ENCODE measurements at places on chromosomes 1 and 21.

GRCh38 chr1:31502926-31503511 is 73.3 kb upstream of the TINAGL1 start:
- no peak for DNase-seq

DNA sequence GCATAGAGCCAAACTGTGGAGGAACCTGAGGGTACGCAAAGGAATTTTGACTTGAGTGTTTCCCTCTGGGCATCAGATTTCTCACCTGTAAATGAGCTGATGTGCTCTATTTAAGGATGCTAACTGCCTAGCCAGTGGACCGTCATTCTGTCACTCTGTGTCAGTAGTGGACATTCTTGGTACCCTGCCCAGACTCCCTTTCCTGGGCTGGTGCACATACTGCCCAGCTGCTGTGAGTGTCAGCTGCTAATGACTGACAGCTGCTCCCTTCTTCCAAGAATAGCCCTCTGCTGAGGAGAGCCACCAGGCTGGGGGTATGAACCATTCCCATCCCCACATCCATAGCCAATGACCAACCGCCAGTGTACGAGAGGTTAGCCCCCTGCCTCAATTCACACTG is 193.1 kb upstream of the DAB1 start:
- no peak for DNase-seq

- no peak for DNase-seq
These were observed 175.2 kb upstream of the ZC3H12A start for GRCh38 chr1:37299216-37299615.

- DNase-seq: no peak
These were observed 1256.0 kb downstream of the AMY1C start for GRCh38 chr1:105005594-105006195.

DNA sequence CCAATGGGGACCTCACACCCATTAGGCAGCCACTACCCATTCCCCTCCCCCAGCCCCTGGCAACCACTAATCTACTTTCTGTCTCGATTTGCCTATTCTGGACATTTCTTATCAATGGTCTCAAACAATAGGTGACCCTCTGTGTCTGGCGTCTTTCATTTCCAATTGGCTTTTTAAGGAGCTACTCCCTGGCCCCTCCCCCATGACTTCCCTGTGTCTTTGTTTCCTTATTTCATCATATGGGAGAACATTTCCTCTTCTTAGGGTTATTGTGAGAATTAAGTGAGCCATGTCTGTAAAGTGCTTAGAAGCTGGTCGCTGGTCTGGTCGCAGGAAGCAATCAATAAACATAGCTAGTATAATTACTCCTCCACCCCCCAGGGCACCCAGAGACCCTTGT is 80.9 kb downstream of the SPSB1 start:
- DNase-seq: no peak

GRCh38 chr1:240242601-240243144 is 151.0 kb downstream of the FMN2 start:
- DNase-seq: no peak

DNA sequence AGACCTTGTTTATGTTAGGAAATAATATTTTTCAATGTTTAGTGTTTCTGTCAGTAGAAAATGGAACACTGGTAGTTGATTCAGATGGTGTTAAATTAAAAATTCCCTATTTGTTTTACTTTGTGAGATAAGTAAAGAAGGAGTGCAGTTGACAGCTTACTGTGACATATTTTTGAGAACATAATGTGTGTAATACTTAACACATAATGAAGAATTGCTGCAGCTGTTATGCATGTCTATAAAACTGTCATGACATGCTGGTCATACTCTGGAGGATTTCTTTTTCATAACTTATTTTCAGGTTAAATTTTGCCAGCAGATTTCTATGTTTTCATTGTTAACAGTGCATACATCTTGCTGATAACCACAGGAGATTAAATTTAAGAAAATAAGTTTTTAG is 296.1 kb downstream of the CTH start:
- no peak for DNase-seq

DNA sequence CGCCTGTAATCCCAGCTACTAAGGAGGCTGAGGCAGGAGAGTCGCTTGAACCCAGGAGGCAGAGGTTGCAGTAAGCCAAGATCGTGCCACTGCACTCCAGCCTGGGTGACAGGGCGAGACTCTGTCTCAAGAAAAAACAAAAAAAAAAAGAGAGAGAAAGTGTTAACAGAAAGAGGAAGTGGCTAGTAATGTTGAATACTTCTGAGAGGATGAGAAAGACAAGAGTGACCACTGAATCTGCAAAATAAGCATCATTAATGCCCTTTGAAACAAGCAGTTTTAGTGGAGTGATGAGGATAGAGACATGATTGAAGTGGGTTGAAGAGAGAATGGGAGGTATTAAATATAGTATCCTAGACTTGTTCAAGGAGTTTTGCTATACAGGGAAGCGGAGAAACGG is 11.7 kb downstream of the MPZ start:
- DNase-seq: no peak

DNA sequence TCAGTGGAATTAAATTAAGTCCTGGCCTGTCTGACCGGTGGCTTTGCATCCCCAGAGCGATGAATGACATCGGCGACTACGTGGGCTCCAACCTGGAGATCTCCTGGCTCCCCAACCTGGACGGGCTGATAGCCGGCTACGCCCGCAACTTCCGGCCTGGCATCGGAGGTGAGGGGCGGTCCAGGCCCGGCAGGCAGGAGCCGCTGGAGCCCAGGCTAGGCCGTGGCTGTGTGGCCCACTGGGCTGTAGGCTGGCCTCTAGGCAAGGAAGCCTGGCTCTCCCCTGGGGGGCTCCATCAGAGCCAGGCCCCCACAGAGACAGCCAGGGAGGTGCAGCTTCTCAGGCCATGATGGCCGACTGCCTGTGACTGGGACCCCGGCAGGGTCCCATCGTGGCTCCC is 5.7 kb downstream of the GABRD start:
- no peak for DNase-seq

DNA sequence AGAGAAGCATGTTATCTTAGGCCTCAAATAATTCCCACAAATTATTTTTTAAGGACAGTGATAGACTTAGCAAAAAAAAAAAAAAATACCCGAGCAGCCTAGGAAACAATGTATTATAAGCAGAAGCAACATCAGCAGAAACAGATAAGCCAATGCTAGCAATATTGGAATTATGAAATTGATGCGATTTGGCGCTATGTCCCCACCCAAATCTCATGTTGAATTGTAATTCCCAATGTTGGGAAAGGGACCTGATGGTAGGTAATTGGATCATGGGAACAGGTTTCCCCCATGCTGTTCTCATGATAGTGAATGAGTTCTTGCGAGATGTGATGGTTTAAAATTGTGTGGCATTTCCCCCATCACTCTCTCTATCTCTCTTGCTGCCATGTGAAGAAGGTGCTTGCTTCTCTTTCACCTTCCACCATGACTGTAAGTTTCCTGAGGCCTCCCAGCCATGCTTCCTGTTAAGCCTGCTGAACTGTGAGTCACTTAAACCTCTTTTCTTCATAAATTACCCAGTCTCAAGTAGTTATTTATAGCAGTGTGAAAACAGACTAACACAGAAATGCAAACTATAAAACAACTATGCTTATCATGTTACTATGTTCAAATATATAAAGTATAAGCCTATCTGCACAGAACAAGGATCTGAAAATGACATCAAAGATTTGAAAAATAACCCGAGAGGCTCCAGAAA is 75.6 kb upstream of the HIVEP3 start:
- no peak for DNase-seq

GRCh38 chr1:203526572-203526971 is 32.6 kb downstream of the OPTC start:
- no peak for DNase-seq

GRCh38 chr1:167109125-167109524 is 15.2 kb downstream of the STYXL2 start:
- DNase-seq: no peak

DNA sequence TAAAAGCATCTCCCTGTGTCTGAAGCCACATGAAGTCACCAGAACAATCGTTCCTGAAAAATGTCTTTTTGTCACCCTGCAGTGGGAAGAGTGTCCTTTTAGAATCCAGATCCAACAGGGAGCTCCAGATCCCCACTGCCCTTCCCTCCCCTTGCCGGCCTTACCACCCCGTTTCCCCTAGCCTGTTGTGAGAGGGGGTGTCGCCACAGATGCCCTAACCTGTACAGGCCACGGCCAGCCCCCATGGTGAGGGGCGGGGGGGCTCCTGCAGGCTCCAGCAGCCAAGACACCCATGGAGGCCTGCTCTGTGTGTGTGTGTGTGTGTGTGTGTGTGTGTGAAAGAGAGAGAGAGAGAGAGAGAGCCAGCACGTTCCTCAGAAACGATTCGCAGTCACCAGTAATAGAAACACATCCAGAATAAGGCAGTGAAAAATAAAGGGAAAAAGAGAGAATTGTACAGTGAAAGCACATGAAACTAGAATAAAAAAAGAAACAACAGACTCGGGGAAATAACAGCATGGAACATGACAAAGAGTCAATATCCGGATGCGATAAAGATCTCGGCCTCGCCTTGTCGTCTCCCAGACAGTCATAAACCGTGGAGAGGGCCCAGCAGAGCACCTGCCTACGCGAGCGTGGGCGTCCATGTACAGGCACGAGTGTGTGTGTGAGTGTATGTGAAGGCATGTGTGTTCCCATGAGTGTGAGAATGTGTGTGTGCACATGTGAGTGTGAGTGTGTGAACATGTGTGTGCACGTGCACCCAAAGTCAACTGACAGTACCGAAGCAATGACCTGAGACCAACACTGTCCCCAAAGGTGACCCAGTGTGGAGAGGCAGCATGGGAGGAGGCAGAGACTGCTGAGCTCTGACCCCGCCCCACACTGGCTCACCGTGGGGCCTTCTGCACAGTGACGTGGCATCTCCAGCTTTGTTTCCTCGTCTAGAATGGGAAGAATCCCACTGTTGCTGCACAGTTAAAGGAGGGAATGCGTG is 303.8 kb downstream of the NPHP4 start:
- no peak for DNase-seq

GRCh38 chr1:19210772-19211549 is 895 bp upstream of the UBR4 start:
- DNase-seq: no peak

- DNase-seq: no peak
These were observed 719 bp downstream of the SOD1 start for GRCh38 chr21:31660259-31660565.

- DNase-seq: no peak
These were observed 8.9 kb downstream of the DDOST start for GRCh38 chr1:20652300-20652699.

DNA sequence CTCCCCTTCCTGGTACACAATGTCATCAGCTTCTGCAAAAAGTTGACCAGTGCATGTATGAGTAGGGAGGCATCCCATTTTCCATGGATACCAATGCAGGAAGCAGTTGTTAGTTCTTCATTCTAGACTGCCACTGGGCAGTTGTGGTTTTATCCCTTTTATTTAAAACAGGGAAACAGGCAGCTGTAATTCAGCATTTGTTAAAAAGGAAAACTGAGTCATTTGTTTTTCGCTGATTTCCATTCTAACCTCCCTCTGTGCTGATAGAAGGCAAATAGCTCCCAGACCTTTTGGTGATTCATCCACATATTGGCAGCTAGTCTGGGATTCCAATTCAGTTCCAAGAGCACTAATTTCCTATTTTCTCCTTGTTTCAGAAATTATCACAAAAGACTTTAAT is 21.1 kb upstream of the ABCA4 start:
- no peak for DNase-seq

- DNase-seq: no peak
These were observed 224.4 kb downstream of the DSCAM start for GRCh38 chr21:40622531-40622930.

DNA sequence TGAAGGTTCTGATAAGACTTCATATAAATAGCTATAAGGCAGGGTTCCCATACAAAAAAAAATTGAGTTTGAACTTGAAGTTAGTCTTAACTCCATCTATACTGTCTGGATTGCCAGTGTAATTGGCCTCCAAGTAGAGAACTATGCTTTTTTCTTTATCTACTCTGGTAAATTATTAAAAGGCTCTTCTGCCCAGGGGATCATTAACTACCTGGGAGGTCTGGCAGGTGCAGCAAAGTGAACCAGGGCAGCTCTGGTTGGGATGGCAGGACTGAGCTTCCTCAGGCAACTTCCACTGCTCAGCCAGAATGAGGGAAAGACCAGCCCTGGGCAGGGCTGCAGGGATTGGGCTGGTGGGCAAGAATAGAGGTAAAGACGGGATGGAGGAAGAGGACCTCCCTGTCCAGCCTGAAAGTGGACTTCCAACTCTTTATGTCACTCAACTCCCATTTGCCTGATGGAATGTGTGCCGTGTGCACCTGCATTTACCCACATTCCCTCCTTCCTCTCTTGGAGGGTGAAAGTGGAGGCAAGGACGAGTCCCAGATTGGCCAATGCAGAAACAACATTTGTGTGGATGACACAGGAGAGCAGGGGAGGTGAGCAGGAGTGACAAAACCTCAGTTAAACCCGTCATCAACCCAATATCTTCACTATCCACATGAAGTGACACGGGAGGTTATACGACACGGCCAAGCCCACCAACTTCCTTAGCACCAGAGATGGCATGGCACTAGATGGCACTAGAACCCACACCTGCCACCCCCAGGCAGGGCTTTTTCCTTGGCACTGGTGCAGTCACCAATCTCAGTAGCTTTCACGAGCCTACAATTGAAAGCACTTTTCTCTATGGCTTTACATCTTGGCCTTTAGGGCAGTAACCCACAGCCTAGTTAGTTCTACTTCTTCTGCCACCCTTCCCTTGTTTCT is 25.2 kb downstream of the CCN1 start:
- DNase-seq: no peak

DNA sequence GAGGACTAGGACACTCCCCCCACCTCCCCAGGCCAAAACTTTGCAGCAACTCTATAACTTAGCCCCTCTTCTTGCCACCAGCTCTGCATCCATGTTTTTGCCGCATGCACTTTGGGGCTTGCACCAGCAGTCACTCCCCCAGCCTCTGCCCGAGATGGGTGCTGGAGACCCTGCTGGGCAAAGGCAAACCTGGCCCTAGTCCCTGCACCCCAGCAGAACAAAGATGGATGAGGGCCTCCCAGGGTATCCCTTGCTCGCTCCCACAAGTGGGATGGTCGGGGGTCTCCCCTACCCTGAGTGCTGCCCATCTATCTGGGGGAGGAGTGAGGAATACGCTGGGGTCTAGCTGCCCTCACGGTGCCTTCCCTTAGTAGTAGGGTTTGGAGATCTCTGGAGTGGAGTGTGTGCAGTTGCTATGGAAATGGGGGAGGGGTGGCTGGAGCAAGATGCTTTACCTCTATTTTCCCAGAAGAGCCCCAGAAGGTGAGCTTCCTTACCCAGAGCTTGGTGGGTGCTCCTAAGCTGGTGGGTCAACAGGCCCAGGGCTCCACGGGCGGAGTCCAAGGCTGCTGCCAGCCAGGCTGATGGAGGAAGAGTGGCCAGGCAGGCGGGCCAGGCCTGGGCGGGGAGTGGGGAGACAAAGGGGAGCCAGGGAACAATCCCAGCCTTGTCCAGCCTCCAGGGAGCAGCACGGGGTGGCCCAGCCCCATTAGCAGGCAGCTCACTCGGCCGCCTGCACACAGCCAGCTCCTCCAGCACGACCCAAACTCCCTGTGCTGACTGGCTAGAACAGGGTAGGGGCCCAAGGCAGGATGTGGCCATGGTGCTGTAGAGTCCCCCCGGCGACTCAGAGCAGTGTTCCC is at the start of gene PAQR6:
TSS of gene PAQR6 (minus strand) at position 597 of the 863 bp plus-strand sequence. CDS start 1,325 bp downstream, outside the sequence.
- DNase-seq: no peak

- DNase-seq: no peak
These were observed 10.4 kb upstream of the RHBG start for GRCh38 chr1:156358641-156359040.

Data from forelimb muscle (tissue), 1 donor.